ENCODE measurements at places on chromosomes 7 and 10. TPM values are rescaled to one million over a fixed set of nuclear protein-coding genes. Genes with fewer than 3 reads are reported as not detected.

Gene NEUROD6
- not detected for total RNA-seq

Gene SHTN1
- total RNA-seq = 36.0 TPM

Gene GPER1
- 0.54 TPM for total RNA-seq

Gene ADAP1
- 8.0 TPM for total RNA-seq

Gene ASL
- 47.9 TPM for total RNA-seq

Gene CCL26
- 1.1 TPM for total RNA-seq

Gene TAS2R4
- 2.3 TPM for total RNA-seq

Gene GIMAP2
- not detected for total RNA-seq

Gene CC2D2B
- total RNA-seq = 1.4 TPM

Gene GPR85
- 0.13 TPM for total RNA-seq

Gene ADAM8
- 4.8 TPM for total RNA-seq

Gene CTAGE6
- not detected for total RNA-seq

GRCh38 chr10:133278577-133279265 lies 2.1 kb upstream of the ADAM8 start:
- peaks cover 9% of the 10 kb centered on the region for H3K27me3 ChIP-seq
- H3K36me3 ChIP-seq = peaks cover 6% of the 10 kb centered on the region
- no peak overlapping the region for H3K27ac ChIP-seq
- H3K4me3 ChIP-seq = no peak overlapping the region

- H3K27me3 ChIP-seq = no peaks in the 10 kb centered on the region
- no peaks in the 10 kb centered on the region for H3K4me1 ChIP-seq
- H3K27ac ChIP-seq = no peak overlapping the region
- H3K4me3 ChIP-seq = no peak overlapping the region
- no peaks in the 10 kb centered on the region for H3K36me3 ChIP-seq
Observed at GRCh38 chr10:14477408-14477710, 146.6 kb upstream of the FRMD4A start.

GRCh38 chr7:70589590-70589989 lies 542.4 kb upstream of the GALNT17 start:
- no peaks in the 10 kb centered on the region for H3K36me3 ChIP-seq
- no peak overlapping the region for H3K4me3 ChIP-seq
- H3K27me3 ChIP-seq = peaks cover 14% of the 10 kb centered on the region
- no peak for DNase-seq

DNA sequence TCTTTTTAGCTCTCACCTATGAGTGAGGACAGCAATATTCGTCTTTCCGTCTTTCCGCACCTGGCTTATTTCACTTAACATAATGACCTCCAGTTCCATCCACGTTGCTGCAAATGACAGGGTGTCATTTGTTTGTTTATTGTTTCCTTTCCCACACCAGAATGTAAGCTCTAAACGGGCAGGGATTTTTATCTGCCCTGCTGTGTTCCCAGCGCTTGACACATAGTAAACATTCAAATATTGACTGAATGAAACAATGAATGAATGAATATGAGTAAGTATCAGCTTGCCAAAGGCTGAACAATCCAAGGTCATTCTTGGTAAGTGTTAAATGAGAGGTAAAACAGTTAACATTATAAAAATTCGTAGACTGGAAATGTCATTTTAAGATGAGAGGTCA lies 12.8 kb downstream of the SH3PXD2A start:
- no peak for DNase-seq
- no peaks in the 10 kb centered on the region for H3K27me3 ChIP-seq
- H3K27ac ChIP-seq = no peak overlapping the region
- no peaks in the 10 kb centered on the region for H3K36me3 ChIP-seq

DNA sequence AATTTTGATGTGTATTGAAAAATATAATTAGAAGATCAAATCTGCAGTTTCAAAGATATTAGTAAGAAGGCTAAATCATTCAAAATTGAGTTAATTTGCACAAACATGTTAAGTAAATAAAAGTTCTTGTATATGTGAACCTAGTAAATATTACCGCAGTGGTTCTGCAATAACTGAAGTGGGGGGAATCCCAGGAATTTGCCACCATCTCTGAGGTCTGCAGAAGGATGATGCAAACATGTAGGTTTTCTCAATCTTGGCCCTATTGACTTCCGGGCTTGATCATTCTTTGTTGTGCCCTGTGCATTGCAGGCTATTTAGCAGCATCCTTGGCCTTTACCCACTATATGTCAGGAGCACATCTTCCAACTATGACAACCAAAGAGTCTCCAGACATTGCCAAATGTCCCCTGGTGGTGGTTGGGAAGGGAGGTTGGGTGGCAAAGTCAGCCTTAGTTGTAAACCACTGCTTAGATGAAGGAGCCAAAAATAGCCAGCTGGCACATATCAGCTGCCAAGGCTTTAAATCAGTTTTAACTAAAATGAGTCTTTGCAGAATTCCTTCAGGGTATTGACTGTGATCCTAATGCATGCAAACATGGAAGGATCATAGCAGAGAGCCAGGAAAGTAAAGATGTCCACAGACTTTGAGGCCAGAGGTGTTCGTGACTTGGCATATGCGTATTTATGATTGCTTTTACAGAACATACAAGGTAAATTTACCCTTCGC lies 146.3 kb downstream of the TRIL start:
- DNase-seq = no peak
- no peaks in the 10 kb centered on the region for H3K4me1 ChIP-seq
- no peak overlapping the region for H3K27ac ChIP-seq

- no peaks in the 10 kb centered on the region for H3K4me1 ChIP-seq
- no peaks in the 10 kb centered on the region for H3K27me3 ChIP-seq
- H3K27ac ChIP-seq = no peak overlapping the region
- no peak overlapping the region for H3K4me3 ChIP-seq
Observed at GRCh38 chr10:86113983-86114382, 252.6 kb downstream of the GRID1 start.

GRCh38 chr7:36278620-36279172 lies 111.0 kb upstream of the ANLN start:
- no peak overlapping the region for H3K4me3 ChIP-seq
- peak; percentile 71 for DNase-seq
- H3K27ac ChIP-seq = peak overlapping the region; percentile 61
- no peaks in the 10 kb centered on the region for H3K36me3 ChIP-seq

DNA sequence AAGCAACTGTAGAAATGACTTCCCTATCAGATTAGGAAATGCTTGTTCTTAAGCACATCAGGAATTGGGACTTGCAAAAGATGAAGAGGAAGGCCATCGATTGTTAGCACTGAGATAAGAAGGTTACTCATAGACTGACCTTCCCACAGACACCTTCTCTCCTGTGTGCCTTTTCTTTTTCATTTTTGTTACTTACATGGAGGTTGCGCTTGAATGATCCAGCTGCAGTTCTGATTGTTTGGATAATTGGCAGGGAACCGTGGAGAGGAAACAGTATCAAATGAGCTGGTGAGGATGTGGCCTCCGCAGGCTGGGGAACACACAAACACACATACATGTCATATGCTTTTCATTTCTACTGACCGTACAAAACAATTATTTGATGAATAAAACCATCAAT lies 134.9 kb upstream of the RSU1 start:
- H3K36me3 ChIP-seq = no peaks in the 10 kb centered on the region
- no peaks in the 10 kb centered on the region for H3K27me3 ChIP-seq
- peak overlapping the region; percentile 12 for H3K27ac ChIP-seq
- H3K4me3 ChIP-seq = no peak overlapping the region
- H3K4me1 ChIP-seq = peaks cover 14% of the 10 kb centered on the region

DNA sequence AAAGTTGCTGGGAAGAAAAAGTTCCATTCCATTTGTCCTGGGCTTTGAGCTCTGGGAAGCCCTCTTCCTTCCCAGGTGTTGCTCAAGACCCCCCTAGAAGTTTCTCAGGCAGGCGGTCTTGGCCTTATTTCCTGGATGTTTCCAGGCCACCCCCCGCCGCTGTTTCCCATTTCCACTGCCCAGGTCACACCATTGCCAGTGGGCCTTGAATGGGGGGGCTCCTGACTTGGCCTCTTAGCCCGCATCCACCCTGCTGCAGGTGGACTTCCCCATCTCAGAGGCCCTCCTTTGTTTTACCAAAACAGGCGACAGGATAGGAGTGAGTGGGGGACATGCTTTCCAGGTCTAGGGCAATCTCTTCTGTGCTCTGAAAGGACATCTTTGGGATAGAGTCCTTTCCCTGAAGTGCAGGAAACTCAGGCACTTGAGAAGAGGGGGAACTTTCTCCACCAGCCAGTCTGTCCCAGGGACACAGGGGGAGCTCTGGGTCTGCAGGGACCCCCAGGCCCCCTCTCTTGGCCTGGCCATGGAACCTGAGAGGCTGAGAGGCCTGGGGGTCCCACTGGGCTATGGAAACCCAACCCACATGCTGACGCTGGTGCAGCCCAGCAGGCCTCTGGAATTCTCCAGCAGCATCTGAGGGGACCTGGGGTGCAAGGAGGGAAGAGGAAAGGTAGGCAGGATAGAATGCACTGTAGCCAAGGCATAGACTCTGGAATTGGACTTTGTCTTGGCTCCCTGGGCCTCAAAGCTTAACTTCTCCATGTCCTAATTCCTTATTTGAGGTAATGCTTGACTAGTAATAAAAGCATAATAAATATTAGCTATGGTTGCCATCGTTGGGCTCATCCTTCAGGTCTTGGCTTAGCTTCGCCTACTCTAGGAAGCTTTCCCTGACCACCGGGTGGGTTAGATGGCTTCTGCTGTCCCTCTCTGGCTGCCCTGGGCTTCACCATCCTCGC lies 17.6 kb downstream of the NEURL1 start:
- no peaks in the 10 kb centered on the region for H3K36me3 ChIP-seq
- H3K27me3 ChIP-seq = no peaks in the 10 kb centered on the region
- peaks cover 7% of the 10 kb centered on the region for H3K4me1 ChIP-seq
- H3K4me3 ChIP-seq = no peak overlapping the region
- no peak for DNase-seq

GRCh38 chr7:8214244-8214824 lies 47.6 kb downstream of the ICA1 start:
- H3K4me3 ChIP-seq = no peak overlapping the region
- H3K36me3 ChIP-seq = no peaks in the 10 kb centered on the region

DNA sequence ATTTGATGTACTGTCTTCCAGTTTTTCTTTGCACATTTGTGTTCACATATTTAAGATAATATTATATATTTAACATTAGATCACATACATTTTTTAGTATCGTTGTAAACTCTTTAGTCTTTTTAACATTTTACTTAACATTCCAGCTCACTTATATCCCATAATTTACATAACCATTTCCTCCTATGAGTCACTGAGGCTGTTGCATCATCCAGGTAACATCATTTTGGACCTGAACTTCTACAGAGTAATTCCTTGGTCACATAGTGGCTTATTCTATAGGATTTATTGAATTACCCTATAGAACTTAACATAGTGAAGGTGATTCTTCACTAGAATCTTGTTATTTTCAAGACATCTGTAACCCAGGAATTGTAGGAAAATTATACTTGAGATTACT lies 194.4 kb downstream of the POU6F2 start:
- DNase-seq = no peak
- H3K36me3 ChIP-seq = no peaks in the 10 kb centered on the region
- no peaks in the 10 kb centered on the region for H3K4me1 ChIP-seq
- no peak overlapping the region for H3K27ac ChIP-seq
- H3K4me3 ChIP-seq = no peak overlapping the region
- no peaks in the 10 kb centered on the region for H3K27me3 ChIP-seq

DNA sequence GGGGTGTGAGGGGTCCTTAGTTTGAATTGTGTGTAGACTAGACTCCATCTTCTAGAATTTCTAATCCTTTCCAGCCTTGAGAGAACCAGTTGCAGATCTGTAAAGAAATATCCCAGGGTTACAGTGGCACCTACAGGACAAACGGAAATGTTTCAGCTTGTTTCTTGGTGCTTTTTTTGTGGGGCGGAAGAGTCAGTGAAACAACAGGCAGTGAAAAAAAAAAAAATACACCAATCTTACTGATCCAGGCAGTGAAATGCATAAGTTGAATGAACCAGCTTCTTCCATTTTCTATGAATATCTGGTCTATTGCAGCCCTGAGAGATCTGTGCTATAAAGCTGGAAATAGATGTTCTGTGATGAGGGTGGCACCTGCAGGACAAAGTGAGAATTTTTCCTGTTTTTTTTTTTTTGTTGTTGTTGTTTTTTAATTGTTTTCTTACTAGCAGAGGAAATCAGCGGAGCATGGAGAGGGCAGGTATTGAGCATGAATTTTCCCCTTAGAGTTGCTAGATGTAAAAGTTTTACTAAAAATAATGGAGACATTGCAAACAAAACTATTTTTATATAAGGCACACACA lies 81.9 kb upstream of the DYNC1I1 start:
- H3K4me1 ChIP-seq = no peaks in the 10 kb centered on the region
- no peak overlapping the region for H3K27ac ChIP-seq
- no peaks in the 10 kb centered on the region for H3K27me3 ChIP-seq
- H3K36me3 ChIP-seq = no peaks in the 10 kb centered on the region

GRCh38 chr7:23570592-23571200 lies 26.5 kb upstream of the CCDC126 start:
- H3K4me1 ChIP-seq = no peaks in the 10 kb centered on the region
- no peaks in the 10 kb centered on the region for H3K27me3 ChIP-seq
- peak; percentile 94 for DNase-seq
- no peak overlapping the region for H3K27ac ChIP-seq
- no peak overlapping the region for H3K4me3 ChIP-seq
- H3K36me3 ChIP-seq = no peaks in the 10 kb centered on the region

DNA sequence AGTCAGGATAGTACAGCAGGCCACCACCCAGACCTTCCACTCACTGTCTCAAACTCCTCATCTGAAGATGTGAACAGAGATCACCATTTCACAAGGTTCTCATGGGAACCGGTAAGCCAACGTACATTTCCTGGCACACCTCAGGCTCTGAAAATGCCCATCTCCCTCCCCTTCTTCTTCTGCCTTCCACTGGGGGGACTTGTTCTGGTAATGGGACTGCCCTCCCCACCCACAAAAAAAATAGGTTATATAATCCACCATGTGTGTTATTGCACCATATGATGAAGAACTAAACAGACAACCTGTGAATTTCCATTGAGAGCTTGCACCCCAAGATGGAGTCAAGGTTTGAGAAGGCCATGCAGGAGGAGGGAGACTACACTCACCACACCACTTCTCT lies 42.1 kb upstream of the IKZF1 start:
- no peaks in the 10 kb centered on the region for H3K36me3 ChIP-seq
- H3K27me3 ChIP-seq = no peaks in the 10 kb centered on the region
- DNase-seq = no peak
- no peak overlapping the region for H3K27ac ChIP-seq
- no peak overlapping the region for H3K4me3 ChIP-seq
- no peaks in the 10 kb centered on the region for H3K4me1 ChIP-seq

- peaks cover 18% of the 10 kb centered on the region for H3K27me3 ChIP-seq
- H3K4me3 ChIP-seq = no peak overlapping the region
- peak; percentile 66 for DNase-seq
Observed at GRCh38 chr7:28921822-28922221, 36.3 kb downstream of the TRIL start.

- no peak overlapping the region for H3K27ac ChIP-seq
- H3K4me1 ChIP-seq = peaks cover 3% of the 10 kb centered on the region
- DNase-seq = no peak
- H3K4me3 ChIP-seq = no peak overlapping the region
Observed at GRCh38 chr7:508461-509170, 11.0 kb downstream of the PDGFA start.

GRCh38 chr10:48594803-48595538 lies 9.9 kb downstream of the ARHGAP22 start:
- H3K27me3 ChIP-seq = no peaks in the 10 kb centered on the region
- DNase-seq = peak; percentile 77
- H3K36me3 ChIP-seq = no peaks in the 10 kb centered on the region
- no peak overlapping the region for H3K27ac ChIP-seq
- no peaks in the 10 kb centered on the region for H3K4me1 ChIP-seq

Data from endodermal cell (in vitro differentiated cells).